ENCODE measurements at places on chromosomes 7 and 10.

DNA sequence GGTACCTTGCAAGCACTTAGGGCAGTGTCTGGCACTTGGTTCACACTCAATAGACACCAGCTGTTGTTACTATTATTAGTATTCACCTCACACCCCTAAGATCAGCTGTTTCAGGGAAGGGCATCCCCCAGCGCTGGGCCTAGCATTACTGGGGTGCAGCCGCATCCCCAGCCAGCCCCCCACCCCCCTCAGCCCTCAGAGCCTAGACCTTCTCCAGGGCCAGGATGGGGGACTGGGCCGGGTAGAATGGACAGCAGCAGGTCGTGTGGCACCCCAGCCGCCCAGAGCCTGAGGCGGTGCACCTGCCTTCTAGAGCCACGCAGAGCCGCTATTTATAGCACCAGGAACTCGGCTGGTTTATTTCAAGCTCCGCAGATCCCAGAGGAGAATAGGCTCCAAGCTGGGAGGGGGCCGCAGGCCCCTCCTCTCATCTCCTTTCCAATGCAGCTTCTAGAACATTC lies 60.5 kb downstream of the GTF2IRD1 start:
- no peak for DNase-seq

GRCh38 chr10:46104071-46104585 lies 58.1 kb upstream of the MSMB start:
- DNase-seq: no peak

DNA sequence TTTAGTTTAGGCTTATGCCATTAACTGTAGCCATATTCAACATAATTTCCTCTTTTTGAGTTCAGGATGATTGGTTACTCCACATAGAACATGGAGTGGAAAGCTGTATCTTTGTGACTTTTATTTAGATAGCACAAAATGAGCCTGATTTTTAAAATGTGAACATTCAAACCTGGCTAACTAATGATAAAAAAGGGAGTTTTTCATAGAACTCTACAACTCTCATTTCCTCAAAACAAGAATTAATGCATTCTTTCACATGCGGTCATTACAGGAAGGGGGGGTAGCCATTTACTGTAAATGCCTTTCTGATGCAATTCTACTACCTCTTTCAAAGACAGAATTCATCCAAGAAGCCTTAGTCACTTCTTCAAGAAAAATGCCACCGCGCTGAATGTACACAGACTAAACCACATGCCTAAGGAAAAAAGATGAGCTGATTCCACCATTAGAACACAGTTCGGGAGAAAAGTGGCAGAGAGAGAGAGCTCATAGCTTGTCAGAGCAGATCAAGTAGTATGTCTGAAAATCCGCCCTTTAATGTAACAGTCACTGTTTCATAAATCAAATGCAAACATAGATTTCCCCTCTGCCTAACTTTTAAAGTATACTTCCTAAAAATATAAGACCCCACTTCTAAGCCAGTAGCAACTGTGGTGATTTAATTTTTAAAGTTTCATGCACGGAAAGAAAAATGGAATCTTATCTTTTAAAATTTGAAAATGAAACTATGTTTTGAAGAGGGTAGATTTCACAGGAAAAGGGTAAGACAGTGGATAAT lies 226.4 kb upstream of the KLF14 start:
- DNase-seq: no peak

DNA sequence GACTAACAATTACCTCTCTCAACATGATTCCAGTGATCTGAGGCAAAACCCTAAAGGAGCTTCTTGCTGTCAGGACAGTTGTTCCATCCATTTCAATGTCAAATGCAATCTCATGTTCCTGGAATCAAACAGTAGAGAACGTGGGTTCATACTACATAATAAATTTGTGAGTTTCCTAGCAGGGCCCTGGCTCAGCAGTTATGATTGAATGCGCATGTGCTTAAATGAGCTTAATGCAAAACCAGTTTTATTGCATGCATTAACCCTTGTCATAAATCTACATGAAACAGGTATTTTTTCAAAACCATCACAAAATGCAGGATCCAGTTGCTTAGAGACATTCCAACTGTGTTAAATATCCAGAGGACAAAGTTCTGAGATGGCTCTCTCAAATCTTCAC lies 225.4 kb upstream of the TMEM72 start:
- no peak for DNase-seq

GRCh38 chr10:43795093-43795492 lies 146.4 kb upstream of the ZNF32 start:
- DNase-seq: peak; percentile 63

DNA sequence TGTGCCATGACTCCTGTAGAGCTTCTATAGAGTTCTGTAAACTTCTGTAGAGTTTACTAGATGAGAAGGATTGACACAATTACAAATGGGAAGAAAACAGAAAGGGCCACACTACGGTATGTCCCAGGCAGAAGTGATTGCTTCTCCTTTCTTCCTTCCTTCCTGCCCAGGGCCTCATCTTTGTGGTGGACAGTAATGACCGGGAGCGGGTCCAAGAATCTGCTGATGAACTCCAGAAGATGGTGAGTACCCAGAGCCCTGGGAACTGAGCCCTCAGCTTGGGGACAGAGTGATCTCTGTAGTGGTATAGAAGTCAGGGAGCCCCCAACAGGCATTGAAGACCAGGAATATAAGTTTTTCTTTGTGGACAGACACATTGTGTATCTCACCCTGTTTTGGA lies 1.7 kb downstream of the ARF5 start:
- no peak for DNase-seq

- DNase-seq: no peak
These were observed 26.7 kb upstream of the ABLIM1 start for GRCh38 chr10:114684822-114685209.

DNA sequence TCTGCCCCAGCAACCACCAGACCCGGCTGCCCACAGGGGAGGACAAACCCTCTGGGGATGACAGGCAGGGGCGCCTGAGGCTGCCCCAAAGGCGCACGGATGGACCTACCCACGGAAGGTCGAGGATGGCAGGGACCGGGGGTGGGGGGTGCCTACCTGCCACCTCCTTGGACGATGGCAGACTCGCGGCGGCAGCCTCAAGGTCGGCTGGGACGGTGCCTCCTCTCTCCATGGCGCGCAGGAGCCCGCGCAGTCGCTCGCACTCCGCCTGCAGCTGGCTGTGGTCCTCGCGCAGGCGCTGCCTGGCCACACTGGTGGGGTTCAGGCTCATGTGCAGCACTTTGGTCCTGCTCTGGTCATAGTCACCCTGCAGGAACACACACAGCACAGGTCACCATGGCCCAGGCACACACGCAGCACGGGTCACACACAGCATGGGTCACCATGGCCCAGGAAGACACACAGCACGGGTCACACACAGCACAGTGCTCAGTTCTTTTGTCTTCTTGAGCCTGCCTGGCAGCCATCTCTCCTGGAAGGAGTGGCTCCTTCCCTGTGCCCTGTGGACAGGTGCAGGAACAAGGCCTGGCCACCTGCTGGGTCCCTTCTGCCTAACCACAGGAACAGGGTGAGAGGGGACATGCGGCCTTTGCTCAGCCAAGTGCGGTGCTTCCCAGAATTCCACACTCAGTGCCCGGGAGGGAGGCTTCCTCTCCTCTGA lies 266.6 kb downstream of the ELFN1 start:
- peak; percentile 46 for DNase-seq

DNA sequence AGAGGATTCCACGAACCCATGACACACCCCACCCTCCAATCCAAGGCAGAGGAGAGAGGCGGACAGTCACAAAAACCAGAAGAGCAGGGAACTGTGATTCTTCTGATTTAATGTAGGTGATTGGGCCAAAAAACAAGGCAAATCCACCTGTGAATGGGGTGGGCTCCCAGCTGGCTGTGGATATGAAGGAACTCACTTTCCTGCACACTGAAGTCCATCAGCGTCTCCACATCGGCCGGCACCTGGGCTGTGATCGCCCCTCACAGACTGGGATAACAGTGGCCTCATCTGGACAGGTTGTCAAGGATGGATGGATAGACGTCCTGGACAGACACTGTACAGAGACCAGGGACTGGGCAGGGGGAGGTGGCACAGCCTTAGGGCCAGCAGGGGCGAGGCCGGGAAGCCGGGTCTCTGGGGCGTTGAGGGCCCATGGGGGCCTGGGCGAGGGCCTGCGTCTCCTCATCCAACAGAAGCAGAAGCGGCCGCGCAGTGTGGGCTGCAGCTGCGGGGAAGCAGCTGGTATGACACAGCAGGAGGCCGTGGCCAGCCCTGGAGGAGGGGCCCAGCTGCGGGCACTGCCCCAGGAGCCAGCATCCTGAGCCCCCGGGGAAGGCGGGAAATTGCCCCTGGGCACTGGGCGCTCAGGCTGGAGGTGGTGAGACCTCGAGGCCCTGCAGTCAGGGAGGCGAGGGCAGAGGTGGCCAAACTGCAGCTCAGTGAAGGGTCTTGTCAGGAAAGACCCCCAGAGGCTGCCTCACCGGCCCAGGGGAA lies 54.2 kb downstream of the DIP2C start:
- no peak for DNase-seq

DNA sequence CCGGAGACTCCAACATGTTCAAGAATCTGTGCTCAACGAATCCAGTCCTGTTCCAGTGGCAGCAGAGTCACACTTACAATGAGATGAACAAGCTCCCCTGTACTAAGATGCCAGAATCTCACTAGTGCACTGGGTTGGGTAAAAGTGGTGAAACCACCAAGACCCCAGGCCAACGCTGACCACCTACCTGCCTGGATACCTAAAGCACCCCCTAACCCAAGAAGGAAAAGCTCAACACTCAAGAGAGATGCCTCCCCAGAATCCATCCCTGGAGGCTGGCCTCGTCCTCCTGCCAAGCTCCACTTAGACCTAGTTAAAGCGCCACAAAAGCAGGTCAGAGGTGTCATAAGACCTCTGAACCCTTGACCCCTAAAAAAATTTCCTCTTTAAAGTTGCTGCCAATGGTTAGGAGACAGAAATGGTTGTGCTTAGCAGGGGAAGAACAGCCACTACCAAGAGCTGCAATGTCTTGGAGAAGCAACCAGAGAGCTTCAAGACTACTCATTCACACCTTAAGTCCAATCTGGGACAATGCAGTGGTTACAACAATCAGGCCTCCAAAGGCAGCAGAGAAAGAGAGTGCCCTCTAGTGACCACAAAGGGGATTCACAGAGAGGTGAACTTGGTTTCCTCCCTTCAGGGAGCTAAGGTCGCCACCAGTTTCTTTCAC lies 94.6 kb upstream of the MACROH2A2 start:
- DNase-seq: no peak

DNA sequence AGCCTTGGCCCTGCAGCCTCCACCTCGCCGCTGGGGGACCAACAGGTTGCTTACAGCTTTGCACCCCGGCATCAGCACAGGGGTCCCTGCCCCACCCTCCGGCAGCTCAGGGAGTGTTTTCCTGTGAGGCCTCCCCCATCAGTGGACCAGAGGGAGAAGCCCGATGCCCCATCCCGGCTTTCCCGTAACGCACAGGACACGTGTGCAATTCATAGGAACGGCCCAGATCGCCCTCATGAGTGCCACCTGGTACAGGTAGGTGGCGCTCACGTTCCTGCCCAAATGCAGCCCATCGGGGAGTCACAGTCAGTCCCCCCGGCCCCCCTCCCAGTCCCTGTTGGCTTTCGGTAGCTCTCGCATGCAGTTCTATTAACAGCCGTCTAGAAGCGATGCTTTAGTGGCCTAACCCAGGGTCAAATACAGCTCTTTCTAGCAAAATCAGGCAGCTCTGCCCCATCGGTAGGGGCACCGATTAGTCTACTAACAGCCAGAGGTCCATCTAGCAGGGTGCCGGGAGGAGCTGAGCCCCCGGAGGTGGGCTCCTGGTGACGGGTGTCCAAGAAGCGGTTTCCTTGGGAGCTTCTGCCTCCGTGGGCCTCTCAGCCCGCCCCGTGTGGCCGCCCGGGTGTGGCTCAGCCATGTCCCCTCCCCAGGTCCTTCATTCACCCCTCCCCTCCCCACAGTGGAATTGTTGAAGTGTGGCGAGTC lies 48.4 kb upstream of the GTF2IRD1 start:
- DNase-seq: no peak

- DNase-seq: no peak
These were observed 287.4 kb upstream of the SEMA3D start for GRCh38 chr7:85474234-85474633.

- no peak for DNase-seq
These were observed 5.7 kb downstream of the ANKRD1 start for GRCh38 chr10:90914992-90915765.

- DNase-seq: no peak
These were observed 45.6 kb downstream of the PDIA4 start for GRCh38 chr7:148982654-148983199.

DNA sequence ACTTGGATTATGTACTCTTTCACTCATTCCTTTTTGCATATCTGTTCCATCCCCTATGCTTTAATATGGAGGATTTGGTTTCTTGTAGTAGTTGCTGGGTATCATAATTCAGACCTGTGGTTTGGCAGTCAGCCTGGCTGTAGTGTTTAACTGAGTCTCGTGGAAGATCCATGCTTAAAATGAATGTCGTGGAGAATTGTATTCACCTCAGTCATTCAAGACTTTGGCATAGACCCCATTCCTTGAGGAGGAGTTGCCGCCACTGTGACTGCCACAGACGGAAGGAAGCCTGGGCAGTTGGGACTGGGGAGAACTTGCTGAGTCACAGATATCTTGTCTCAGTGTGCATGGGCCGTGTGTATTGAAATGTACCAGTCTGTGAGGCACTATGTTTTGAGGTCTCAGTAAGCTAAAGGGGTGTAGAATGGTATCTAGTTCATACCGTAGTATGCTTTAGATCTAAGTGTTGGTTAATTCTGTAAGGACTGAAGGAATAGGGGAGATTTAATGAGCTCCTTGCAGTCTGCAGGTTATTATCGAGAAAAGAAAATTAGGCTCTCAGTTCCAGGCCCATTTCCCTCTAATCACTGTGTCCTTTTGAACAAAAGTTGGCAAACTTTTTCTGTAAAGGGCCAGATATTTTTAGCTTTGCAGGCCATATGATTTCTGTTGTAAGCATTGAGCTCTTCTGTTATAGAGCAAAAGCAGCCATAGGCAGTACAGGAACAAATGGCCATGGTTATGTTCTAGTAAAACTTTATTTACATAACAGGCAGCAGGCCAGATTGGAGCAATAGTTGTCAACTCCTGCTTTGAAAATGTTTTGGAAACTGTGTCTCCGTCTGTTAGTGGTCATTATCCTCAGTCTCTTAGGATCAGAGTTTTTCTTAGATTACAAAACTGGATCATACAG lies 76.8 kb downstream of the TPST1 start:
- DNase-seq: no peak

GRCh38 chr7:114688443-114689055 lies 233.3 kb upstream of the MDFIC start:
- DNase-seq: no peak

DNA sequence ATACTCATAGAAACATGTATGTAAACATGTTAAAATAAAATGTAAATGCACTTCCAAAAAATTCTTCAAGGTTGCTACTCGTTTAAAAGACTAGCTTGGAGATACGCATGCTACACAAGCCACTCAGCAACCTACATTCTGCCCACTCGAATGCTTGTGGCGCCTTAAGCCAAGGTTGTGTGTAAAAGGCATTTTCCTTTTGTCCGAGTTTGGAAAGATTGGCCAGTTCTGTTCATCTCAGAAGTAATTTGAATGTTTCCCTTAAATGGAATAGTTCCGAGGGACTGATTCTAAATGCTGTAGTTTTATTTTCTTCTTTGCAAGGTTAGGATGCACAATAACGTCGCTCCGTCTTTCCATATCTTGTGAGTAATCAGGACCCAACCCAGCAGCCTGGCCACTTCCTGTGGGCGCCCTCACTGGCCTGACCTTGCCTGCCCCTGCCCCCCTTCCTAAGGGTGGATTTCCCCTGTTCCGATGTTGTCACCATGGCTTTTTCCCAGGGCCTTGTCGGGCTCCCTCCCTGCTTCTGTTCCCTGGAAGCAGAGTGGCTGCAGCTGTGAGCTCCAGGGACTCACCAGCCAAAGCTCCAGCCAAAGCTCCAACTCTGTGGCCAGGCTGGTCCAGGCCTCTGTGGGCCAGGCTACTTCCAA lies 70.6 kb downstream of the PTPRE start:
- peak; percentile 49 for DNase-seq

Data from right lobe of liver (tissue), 6 donors.